ENCODE measurements at places on chromosomes 1 and 21.

DNA sequence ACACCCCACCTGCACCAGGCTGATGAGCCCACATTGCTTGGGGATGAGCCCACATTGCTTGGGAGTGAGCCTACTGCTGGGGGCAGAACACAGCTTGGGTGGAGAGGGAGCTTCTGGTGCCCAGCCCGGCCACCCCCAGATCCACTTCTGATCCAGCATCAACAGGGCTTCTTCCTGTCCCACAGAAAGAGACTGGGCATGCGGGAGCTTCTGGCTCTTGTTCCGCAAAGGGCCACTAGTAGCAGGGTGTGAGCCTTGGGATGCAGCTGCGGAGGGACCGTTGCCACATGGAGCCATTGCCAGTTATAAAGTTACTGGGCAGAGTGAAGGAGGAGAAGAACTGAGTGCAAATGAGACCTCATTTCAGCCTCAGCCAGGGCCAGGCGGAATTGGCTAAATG, 36.3 kb downstream of the PKP1 start:
- DNase-seq = no peak

DNA sequence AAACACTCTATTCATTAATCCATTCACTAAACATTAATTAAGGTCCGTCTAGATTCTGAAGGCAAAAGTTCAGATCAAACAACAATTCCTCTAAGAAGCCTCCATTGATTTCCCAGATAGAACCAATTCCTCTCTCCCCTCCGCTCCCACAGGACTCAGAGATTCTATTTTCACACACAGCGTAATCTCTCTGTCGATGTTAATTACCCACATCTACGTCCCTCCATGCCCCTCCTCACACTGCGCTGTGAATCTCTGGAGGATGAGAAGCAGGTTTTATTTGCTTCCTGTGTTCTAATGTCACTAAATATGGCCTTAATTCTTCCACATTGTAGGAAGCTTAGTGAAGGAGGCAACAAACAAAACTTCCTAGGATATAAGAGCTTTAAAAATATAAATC, 306.7 kb downstream of the DSCAM start:
- DNase-seq = no peak

- DNase-seq = no peak
Observed at GRCh38 chr1:56156971-56157876, 422.1 kb downstream of the PLPP3 start.

DNA sequence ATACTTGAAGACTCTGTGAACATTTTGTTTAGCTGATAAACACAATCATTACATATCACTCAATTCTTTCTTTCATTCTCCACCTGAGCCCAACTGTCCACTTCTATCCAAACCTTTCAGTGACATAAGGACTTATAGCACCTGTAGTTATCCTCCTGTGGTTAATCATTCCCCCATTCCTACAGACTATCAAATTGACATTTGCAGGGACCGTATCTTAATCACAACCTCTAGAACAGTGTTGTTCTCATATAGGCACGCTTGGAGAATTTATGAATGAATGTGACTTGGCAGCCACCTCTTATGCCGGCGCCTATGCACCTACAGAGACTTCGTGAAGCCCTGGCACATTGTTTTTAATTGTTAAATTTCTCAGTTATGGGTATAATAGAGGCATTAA, 83.9 kb upstream of the CXADR start:
- no peak for DNase-seq

DNA sequence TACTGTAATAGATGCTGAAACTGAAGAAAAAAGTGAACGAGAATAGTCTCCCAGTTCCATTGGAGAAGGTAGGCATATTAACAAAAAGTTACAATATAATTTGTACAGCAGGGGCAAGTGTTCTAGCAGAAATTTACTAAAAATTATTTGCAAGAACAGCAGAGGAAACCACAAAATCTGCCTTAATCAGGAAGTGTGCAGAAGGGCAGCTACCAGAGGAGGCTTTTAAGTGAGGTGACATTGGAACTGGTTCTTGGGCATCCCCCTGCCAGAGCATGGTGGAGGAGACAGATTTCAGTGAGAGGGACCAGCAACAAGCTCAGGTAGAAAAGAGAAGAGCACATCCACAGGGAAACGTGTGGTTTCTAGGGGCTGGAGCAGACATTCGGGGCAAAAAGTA, 279.3 kb upstream of the CAMK1G start:
- no peak for DNase-seq
